Stimulated activated CD8-positive, alpha-beta memory T cell treated with anti-CD3 and anti-CD28 coated beads, Interleukin-4, amount 100 ng/mL, for 4 hours (primary cell): ENCODE measurements at places on chromosomes 4 and X.

DNA sequence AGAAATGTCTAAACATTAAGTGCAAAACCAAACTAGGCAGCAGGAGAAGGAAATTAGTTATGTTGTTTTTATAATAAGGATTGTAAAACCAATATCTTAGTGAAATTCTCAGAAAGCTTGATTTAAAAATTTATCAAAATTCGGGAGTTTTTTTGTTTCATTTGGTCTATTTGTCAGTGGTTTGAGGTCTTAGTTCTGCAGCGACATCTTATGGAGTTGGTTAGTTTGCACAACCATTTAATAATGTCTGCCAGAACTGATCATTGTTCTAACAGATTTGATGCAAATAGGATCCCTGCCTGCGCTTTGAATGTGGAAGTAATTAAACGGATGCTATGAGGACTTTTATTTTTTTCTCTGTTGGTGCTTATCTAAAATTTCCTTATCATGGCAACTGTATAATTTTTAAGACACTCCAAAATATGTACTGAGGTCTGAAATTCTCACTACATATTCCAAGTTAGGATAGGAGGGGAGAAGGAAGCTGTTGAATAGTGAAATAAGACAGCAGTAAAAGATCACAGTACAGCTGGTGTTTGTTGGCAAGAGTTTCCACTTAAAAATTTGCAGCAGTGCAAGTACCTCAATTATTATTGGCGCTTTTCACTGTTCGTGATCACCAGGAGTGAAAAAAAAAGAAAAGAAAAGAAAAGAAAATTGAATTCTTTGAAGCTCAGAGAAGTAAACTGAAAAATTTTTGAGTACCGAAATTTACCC, 2521.4 kb downstream of the ARAP2 start:
- no peak for DNase-seq

GRCh38 chr4:171875291-171875690, 62.1 kb downstream of the GALNTL6 start:
- DNase-seq: no peak

GRCh38 chr4:15250021-15250441, 177.8 kb upstream of the C1QTNF7 start:
- no peak for DNase-seq

DNA sequence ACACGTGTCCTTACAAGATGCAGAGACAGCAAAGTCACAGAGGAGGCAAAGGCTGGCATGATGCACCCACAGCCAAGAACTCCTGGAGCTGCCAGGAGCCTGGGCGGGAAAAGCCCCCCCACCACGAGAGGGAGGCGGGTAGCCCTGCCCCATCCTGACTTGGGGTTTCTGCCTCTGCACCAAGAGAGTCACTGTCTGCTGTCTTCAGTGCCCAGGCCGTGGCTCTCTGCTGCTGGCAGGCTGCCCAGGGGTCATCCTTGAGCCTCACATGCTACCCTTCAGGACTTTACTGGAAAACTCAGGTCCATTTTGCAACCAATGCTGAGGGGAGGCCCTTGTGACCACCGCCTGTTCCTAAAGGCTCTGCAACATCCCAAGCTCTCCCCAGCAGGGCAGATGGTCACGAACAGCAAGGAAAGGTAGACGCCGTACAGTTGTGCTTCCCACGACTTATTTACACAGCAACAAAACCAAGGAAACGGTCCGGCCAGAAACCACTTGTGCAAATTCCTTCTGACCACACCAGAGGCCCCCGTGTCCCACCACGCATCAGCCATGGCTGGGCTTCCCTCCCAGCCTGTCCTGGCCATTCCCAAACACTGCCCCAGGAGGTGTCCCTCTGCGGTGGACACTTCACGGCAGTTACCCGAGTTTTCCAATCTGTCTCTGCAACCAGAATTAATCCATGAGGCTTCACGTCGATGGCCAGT, 56.9 kb downstream of the ACOX3 start:
- no peak for DNase-seq

- no peak for DNase-seq
Observed at GRCh38 chr4:107630185-107630705, 89.8 kb downstream of the PAPSS1 start.

DNA sequence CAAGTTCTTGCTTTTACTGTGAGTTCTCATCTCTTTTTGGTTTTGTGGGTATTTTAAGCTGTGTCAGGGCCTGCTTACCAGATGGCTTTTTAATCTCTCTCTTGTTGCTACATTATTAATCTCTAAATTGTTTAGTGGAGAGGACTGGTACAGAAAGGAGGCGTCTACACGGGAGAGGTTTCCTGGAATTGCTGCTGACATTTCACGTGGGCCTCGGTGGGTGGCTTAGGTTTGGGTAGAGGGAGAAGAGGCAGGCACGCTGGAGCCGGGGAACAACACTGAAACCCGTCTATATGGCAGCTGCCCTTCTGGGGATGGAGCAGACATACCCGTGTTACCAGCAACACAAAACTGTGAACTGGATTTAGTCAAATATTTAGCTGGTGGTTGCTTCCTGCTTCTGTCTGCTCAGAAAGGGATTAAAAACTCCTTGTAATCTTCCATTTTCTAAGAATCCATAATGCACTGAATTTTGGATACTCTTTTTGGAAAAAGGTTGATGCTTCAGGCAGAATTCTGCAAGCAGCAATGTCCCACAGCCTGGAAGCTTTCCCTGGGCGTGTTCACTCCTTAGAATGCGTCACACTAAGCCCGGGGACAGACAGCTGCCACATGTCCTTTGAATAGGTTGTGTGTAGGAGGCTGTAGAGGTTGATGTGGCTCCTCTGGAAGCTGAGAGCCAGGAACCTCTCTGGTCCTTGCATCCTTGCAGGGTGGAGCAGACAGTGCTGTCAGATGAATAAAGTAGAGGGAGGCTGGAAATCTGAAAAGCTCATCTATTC, 199.8 kb upstream of the GATB start:
- no peak for DNase-seq

- DNase-seq: no peak
Observed at GRCh38 chr4:70619778-70620177, 8.8 kb upstream of the ENAM start.

DNA sequence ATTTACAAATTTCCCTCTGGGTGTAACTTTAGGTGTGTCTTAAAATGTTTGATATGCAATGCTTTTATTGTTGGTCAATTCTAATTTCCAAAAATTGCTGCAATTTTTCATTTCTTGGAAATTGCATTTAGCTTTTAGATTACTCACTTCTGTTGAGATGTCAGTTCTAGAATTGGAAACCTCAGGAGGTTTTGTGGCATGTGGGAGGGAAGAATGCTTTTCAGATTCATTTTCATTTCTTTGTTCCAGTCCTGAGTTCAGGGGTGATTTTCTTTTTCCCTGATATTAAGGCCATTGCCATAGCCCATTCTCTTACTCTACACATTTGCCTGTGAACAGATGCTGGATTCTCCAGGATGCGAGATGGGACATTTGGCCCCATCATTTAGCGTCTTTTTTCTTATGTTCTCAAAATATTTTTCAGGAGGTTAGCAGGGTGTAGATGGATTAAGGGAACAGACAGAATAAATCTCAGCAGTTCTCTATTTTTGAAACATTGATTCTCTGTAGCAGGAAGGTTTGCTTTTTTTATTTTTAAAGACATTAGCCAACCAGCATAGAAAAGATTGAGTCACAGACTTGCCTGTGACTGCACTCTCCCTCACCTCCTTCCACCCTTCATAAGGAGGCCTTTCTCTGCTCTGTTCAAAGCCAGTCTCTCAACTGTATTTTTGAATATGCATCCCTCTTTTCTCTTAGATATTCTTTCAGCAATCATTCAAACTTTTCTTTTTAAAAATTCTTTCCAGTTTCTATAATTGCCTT, 238.4 kb upstream of the ANXA3 start:
- no peak for DNase-seq

GRCh38 chr4:1022739-1023066, 11.3 kb downstream of the FGFRL1 start:
- no peak for DNase-seq

DNA sequence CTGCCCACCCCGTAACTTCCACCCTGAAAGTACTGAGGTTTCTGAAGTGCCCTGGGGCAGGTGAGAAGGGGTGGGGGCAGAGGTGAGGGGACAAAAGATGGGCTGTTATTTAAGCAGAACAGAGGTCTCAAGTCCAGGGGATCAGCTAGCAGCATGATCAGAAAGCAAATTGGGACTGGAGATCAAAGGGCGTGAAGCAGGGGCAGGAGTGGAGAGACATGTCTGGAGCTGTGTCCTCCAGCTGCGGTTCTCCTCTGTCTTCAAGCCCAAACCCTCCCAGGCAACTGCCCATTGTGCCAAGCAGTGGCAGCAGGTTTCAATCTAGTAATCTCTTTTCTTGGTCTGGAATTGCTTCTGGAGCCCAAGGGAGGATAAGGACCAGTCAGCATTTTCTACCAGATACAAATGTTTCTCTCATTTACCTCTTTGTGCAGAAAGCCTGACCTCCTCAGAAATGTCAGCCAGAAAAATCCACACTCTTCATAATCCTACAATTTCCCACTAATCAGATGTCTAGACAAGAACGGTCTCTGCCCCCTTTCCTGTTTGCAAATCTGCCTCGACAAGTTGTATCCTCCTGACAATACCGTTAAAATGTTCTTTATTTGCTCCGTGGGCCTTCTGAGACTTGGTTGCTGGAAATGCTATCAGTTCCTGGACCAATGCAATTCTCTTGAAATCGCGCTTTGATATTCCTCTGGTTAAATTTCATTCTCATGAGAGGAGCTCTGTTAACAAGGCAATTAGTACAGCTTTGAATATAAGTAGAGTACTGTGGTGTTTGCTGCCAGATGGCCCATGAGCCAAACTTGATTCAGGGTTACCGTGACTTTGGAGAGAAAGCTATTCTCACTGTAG, 23.2 kb upstream of the RASL11B start:
- DNase-seq: no peak

GRCh38 chrX:17370191-17370590, 4.8 kb upstream of the NHS start:
- no peak for DNase-seq

DNA sequence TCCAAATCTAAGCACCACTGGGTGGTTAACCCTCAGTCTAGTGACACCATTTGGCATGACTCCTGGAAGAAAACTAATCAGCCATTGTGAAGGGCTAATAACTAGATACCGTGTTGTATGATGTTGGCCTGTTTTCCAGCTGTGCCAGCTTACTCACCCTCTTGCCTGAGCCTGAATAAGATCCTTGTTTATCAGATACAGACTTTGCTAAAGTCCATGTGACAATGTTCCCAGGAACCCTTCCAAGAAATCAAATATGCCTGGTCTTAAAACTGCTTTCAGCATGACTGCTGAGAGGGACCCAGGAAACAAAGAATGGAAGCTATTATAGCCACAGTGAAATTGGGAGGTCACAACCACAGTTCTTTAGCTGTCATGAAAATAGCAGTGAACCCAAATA, 640.8 kb upstream of the INTU start:
- no peak for DNase-seq

DNA sequence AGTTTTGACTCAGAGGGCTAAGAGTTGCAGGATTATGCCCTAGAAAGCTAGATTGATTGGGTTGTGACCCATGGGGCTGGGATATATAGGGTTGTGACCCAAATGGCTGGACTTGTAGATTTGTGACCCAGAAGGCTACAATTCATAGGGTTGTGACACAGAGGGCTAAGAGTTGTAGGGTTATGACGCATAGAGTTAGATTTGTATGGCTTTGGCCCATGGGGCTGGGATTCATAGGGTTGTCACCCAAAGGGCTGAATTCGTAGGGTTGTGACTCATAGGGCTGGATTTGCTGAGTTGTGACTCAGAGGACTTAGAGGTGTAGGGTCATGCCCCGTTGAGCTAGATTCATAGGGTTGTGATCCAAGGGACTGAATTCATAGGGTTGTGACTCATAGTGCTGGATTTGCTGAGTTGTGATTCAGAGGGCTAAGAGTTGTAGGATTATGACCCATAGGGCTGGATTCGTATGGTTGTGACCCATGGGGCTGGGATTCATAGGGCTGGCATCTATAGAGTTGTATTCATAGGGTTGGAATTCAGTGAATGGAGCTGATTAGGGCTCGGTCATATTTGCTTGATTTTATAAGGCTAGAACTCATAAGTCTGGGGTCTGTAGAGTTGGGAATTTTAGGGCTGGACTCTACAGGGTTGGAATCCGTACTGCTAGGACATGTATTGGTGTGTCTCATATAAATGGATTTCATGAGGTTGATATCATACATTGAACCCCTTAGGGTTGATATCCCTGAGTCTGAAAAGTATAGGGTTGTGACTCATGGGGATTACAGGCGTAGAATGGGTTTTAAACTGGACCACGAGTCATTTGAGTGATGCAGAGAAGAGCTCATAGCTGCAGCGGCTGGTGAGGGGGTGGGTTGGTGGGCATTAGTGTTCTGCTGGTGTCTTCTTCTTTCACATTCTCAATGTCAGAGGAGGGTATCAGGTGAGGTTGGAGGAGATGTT, 125.7 kb downstream of the CRLF2 start:
- no peak for DNase-seq

DNA sequence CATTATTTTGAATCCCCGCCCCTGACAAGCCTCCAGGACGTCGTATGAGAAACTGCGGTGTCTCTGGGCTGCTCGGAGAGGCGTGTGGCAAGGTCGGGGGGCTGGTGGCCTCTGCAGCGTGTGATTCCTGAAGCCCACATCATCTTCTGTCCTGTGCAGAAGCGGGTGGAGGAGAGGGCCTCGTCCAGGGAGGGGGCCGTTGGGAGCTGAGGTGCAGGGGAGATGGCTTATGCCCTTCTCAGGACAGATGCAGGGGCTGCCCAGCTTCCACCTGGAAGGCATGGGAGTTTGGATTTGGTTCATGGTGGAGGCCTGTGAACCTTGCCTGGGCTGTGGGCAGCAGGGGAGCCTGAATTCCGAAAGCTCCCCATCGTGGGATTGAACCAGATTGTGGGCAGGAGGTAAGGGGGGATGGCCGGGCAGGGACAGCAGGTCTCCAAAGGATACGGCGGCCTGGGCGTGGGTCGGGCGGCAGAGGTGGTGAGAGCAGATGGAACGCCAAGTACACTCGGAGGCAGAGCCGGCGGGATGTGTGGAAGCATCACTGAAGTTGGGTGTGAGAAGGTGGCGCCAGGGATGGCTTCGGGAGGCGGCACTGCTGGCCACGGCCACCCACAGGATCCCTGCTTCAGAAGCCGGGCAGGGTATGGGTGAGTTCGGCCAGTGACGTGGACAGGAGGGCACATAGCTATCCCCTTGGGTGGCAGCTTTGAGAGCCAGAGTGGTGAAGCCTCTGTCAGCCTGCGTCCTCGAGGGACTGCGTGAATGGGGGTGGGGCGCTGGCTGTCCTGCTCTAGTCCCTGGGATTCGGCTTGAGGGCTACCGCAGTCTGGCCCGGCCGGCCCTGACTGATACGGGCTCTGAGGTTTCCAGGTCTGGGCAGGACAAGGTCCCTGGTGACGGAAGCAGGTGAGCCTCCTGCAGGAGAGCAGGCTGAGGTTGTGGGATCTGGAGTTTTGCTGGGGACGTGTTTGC, 76.3 kb upstream of the ADRA2C start:
- DNase-seq: no peak

GRCh38 chrX:77967631-77968030, 1.8 kb downstream of the PGAM4 start:
- no peak for DNase-seq

DNA sequence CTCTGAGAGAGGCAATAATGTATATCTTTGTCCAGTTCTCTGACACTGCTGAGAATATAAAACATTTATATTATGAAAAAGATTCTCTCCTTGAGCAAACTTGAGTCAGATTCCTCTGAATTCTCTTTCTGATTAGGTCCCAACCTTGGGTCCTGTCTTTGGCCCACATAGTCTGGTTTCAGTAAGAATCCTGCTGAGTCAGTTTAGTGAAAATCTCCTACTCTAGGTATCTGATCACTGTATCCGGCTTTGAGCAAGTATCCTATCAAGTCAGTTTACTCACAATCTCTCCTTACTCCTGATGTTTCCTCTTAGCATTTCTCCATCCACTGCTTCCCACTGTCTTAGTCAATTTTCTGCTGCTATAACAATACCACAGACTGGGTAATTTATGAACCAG, 253.9 kb downstream of the OPHN1 start:
- no peak for DNase-seq

GRCh38 chr4:153260132-153260531, 55.9 kb downstream of the TRIM2 start:
- no peak for DNase-seq
